ENCODE measurements at places on chromosomes 3 and 15.

DNA sequence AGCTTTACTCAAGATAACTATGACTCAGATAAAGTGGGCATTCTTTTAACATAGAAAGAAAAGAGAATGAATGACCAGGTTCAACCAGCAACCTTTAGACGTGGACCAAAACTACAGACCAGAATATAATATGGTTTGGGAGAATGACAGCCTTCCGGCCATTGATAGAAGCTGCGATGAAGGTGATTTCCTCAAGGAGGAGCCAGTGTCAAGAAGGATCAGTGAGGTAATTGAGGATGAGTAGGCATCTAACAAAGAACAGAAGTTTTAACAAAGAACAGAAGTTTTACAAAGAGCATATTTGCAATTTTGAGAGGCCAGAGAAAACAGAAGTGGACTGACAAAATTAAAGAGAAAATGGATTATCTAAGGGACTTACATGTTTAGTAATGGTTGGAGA lies 289.0 kb upstream of the AGTR1 start:
- DNase-seq: no peak

DNA sequence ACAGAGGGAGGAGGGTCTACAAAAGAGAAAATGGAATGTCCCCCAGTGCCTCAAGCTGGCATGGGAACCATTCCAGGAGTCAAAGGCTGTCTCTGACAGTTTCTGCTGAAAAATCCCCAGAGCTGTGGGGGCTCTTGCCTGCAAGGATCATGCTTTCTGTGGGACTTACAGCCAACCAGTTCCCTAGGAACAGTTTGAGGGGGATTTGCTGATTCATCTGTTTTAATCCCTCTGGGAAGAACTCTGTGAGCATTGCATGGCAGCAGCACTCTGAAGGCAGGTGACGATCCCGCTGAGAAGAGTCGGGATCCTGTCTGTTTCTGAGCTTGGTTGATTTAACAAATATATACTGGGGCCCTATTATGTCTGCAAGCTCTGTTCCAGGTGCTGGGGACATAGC lies 176.0 kb downstream of the SSR3 start:
- no peak for DNase-seq

DNA sequence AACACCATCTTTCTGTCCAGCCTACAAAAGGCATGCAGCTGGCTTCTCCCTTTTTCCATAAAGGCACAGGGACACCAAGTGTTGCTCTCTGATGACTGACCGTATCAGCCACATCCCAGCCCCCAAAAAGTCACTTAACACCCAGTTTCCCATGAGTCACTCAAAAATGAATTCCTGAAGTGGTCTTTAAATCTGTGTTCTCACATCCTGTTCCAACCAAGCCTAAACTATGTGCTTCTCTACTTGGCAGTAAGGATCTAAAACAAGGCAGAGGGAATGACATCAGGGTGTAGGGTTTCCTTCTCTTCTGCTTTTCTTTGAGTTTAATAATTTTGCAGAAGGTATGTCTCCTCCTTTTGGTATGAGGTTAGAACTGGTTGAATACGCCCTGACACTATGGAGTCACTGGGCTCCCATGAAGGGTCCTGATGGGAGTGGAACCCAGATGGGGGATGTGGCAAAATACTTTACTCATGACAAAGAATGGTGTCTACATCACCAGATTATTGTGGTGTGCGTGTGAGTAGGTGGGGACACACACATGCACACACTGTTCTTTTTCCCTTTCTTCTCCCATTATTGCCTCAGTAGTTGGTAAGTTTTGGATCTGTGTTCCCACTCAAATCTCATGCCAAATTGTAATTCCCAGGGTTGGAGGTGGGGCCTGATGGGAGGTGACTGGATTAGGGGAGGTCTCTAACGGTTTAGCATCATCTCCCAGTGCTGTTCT lies 35.6 kb upstream of the CCK start:
- DNase-seq: no peak

GRCh38 chr15:47620960-47621681 lies 96.2 kb upstream of the SEMA6D start:
- DNase-seq: no peak

GRCh38 chr3:69490235-69490634 lies 104.3 kb upstream of the FRMD4B start:
- DNase-seq: no peak

DNA sequence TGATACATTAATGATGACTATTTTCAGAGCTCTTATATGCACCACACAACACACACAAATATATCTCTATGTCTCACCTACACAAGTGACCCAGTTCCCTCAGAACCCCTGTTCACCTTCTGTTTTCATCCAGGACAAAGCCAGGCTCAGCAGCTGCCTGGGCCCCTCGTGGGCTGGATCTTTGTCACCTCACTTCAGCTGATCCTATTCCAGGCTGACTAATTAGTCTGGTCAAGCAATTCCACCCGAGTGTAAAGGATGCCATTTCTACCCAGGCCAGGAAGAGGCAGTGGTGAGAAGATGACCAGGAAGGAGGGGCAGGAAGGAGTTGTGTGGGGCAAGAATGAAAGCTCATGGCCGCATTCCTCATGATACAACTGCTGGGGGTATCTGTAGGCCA lies 62.3 kb downstream of the DHX30 start:
- DNase-seq: no peak

DNA sequence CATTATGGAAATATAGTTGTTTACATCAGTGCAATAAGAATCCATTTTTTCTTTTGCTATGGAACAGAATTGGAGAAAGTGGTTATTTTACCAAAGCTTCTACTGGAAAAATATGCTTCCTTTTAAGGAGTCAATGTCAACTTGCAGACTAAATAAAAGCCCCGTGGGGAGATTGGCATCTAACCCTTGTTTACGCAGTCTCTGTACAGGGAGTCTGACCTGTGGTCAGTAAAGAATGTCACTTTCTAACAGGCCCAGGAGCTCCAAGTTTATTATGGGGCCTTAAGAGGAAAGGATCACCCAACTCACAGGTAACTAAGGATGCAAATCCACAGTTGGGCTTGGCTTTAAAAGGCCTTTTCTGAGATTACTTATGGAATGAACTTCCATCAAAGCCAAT lies 1751.2 kb downstream of the SI start:
- DNase-seq: no peak

DNA sequence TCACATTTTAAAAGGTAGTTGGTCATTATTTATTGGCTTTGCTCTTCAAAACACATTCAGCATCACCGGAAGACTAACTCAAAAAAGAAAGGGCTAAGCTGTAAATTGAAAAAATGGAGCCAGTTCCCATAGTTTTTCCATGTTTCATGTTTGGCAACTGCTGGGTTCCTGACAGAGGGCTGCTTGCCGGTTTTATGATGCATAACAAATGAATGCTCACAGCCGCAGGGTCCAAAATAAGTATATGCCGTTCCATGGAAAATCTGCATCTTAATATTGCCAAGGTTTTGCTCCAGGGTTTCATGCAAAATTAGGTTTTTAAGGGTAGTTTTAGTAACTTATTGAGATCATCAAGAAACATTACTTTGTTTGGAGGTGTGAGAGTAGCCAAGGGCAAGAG lies 15.8 kb downstream of the SLC12A1 start:
- peak; percentile 2 for DNase-seq

DNA sequence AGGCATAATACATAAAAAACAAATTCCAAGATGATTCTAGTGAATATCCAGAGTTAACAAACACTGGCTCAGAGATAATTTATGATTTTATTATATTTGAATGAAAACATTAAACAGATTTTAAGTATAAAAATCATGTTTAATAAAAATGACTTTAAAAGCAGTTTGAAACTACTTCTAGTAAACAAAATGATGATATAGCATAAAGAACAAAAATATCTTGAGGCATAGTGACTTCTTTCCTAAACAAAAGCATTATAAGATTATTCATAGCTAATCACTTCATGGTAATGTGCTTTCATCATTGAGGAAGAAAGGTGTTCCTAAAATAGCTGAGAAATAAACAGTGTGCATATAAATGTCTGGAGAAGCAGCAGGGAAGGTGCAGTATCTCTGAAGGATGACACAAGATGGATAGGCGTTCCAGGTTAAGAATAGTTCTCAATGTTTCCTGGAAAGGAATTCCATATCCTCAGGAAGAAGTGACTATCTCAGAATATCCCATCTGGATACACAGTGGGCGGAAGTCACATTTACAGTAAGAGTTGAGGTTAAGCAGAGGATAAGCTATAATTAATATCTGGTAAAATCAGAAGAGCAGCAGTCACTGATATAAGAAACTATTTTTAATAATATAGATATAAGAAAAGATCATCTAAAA lies 456.6 kb downstream of the MECOM start:
- DNase-seq: no peak

- no peak for DNase-seq
Measured at GRCh38 chr3:40020689-40021088, 211.3 kb downstream of the MYRIP start.

GRCh38 chr15:73078722-73079121 lies 26.5 kb downstream of the NEO1 start:
- no peak for DNase-seq

DNA sequence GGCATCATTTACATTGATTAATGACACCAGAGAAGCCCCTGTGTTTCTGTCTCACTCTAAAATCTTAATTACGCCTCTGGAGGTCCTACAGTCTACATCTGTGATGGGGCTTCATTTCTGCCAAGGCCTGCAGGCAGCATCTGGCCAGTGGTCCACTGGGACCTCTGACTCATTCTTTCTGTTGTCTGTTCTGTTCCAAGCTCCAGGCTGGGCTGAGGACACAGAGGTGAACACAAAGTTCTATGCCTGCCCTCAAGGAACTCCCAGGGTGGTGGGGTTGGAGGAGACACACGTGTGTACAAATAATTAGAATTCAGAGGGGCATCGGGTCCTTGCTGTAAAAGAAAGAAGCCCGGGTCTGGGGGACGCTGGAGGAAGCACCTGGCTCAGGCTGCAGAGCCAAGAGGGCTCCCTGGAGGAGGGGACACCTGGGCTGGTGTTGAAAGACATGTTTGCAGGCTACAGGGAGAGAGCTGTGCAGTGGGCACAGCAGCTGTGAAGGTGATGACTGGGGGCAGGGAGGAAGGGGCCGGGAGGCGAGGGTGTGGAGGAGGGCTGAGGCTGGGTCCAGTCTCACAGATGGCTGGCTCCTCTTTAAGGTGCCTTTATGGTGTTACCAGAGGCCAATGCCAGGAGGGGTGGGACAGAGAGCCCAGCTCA lies 103.3 kb upstream of the PRR23E start:
- no peak for DNase-seq

DNA sequence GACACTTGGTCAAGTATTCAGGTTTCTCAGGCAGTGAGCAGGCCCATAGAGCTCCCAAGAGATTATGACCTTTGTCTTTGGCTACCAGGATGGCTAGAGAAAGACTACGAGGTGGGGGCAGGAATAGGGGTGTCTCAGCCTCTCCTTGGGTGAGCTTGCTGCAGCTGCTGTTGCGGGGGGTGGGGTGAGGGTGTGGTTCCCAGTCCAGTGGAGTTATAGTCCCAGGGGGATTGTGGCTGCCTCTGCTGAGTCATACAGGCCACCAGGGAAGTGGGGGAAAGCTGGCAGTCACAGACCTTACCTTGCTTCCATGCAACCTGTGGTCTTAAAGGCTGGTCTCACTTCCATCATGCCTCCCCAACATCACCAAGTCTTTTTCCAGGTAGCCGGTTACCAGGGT lies 31.7 kb downstream of the ATP2C1 start:
- DNase-seq: no peak

DNA sequence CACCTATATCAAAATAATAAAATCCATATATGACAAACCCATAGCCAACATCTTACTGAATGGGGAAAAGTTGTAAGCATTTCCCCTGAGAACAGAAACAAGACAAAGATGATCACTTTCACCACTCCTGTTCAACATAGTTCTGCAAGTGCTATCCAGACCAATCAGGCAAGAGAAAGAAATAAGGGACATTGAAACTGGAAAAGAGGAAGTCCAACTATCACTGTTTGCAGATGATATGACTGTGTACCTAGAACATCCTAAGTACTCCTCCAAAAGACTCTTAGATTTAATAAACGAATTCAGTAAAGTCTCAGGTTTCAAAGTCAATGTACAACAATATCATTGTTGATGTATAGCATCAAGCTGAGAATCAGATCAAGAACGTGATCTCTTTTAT lies 35.6 kb upstream of the FGF7 start:
- DNase-seq: no peak

- no peak for DNase-seq
Measured at GRCh38 chr15:26842391-26842790, 24.5 kb upstream of the GABRA5 start.

DNA sequence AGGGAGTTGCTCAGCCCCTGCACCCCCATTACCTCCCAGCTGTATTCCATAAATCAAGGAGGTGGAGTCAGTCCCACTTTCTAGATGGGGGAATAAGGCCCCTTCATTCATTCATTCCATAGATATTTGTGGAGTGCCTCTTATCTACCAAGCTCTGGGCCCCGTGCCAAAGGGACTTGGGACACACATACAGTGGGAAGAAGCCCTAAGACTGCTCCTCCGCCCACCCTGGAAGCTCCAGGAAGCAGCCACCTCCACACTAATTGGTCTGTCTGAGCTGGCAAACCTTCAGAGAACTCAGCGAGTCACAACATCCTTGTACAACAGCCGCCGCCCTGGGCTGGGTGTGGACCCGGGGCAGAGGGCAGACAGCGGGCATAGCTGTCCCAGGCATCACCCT lies 6.4 kb downstream of the STRA6 start:
- DNase-seq: no peak

GRCh38 chr15:31274496-31275330 lies 51.9 kb upstream of the KLF13 start:
- no peak for DNase-seq

GRCh38 chr15:81184188-81184587 lies 12.5 kb upstream of the IL16 start:
- no peak for DNase-seq

GRCh38 chr3:12180218-12180617 lies 21.5 kb upstream of the TIMP4 start:
- no peak for DNase-seq

DNA sequence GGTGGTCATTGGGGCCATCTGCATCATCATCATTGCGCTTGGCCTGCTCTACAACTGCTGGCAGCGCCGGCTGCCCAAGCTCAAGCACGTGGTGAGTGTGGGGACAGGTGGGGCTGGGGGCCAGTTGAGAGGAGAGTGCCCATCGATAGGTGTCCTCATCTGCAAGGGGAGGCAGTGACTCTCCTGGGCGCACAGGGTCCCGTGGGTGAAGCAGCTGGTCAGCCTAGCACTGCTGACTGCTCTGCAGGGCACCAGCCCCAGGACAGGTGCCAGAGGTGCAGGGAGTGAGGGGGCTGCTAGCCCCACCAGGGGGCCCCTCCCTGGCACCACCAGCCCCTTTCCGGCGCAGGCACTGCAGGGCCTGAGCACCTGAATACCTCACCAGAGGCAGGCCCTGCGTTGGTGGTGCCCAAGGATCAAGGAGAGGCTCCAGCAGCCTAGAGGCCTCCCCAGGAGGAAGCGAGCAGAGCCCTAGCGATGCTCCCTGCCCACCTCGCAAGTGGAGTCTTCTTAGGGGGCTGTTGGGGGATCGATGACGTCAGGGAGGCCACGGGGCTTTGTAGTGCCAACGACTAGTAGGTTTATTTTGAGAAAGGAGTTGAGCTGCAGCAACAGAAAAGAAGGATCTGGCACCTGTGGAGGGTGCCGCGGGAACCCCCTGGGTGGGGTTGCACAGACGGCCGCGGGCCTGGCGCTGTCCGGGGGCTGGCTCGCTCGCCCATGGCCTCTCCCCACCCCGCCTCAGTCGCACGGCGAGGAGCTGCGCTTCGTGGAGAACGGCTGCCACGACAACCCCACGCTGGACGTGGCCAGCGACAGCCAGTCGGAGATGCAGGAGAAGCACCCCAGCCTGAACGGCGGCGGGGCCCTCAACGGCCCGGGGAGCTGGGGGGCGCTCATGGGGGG lies 976 bp upstream of the ABTB1 start:
- DNase-seq: no peak
